ENCODE measurements at places on chromosomes 7 and 10.

DNA sequence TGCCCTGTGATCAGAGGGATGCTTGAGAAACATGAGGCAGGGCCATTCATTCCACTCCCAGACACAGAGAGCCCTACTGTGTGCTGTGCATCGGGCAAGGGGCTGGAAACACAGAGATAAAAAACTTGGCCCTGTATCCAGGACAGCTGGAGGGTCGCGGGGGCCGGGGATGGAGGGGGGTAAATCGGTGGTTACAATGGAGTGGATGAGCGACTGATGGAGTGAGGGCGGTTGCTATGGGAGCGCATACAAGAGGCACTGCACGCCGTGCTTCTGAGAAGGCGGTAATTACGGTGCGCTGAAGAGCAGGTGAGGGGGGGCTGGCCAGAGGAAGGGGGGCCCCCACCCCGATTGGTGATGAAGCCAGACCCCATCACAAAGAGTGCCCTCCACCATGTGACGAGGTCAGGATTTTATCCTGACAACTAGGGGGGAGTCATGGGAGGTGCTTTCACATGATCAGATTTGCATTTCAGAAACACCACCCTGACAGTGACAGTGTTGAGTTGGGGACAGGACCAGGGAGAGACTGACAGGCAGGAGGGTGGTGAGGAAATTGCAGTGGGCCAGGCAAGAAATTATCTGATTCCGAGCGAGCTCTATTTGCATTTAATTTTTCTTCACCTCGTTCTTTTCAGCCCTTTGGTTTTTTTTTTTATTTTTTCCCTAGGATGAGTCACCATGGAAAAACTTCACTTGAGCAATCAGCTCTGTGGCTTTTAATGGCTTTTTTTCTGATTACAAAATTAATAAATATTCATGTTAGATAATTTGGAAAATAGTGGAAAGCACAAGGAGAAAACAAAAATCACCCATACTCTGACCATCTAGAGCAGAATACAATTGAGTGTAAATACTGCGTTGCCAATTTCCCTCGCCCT is 7.8 kb downstream of the CPA5 start:
- no peak for ATAC-seq

- no peak for ATAC-seq
Observed at GRCh38 chr10:43049081-43049551, 27.8 kb upstream of the RET start.

DNA sequence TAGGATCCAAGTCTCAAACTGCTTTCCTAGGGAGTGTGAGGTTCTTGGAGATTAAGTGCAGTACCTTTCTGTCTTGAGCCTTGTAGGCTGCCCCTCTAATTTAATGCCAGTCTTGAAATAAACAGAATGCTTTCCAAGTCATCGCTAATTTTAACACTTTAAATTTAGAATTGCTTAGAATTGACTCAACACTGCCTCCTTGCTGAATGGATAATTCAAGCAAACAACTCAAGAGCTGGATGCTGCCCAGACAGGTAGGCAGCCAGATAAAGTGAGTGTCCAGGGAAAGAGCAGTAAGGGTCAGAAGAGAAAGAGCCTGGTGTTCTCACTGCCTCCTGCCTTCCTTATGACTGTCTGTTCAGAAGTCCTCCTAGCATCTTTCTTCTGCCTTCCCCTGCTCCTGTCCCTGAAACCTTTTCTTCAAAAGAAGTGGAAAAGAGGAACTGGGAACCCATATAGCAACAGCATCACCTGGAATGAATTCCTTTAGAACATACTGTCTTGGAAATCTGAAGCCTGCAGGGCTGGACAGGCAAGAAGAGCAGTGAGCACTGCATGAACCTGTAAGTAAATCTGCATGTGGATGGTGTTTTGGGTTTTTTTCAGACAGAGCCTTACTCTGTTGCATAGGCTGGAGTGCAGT is 3.1 kb upstream of the GOT1 start:
- no peak for ATAC-seq

DNA sequence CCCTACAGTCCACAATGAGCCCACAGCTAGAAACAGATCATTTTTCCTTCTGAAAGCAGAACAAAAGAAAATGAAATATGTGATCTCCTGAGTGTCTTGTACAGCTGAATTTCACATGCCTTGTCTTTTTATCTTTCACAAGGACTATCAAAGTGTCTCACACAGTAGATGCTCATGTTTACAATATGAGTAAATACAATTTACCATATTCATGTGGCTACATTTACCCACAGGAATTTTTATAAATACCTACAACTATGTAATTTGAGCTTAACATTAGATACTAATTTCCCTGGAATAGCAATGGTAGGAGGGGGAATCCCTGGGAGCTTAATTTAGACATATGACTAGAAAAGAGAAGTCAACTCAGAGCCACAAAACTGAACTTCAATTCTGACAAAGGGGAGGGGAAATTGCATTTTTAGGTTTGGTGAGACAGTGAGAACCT is 186.2 kb downstream of the MACC1 start:
- ATAC-seq, result no peak

DNA sequence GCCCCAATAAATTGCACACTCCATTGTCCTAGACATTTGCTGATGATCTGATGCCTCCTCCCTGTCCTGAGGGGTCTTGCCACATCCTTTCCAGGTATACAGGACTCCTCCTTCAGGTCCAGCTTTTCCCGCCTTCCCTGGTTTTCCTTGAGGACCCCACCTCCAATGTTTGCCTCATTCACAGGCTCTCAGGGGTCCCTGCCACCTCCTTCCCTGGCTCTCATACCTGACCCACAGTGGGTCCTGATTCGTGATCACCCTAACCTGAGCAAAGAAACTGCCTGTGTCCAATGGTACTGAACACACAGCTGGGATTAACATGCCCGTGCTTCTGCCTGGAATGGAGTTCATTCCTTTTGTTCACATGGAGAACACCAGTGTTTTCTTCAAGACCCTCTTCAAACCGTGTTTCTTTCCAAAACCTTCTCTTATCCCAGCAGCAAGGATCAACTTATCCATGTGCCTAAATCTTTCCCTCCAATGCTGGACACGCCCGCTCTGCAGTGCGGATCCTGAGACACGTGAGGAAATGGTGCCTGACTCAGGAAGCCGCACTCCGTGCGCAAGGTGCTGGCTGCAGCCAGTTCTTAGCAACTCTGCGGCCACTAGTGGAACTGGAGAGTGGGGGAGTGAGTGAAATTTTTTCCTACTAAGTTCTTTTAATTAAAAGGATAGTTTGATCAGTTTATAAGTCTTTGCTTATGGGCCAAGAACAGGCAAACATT is 354.6 kb upstream of the SHH start:
- ATAC-seq, result no peak
